CD8-positive, alpha-beta memory T cell (primary cell): ENCODE measurements at places on chromosomes 13 and 19. TPM values are rescaled to one million over a fixed set of nuclear protein-coding genes. Genes with fewer than 3 reads are reported as not detected.

GRCh38 chr13:72886272-72887067 is 104.5 kb downstream of the PIBF1 start:
- H3K36me3 ChIP-seq, result no peaks in the 10 kb centered on the region
- H3K27me3 ChIP-seq, result no peaks in the 10 kb centered on the region
- DNase-seq, result no peak
- no peaks in the 10 kb centered on the region for H3K4me1 ChIP-seq

DNA sequence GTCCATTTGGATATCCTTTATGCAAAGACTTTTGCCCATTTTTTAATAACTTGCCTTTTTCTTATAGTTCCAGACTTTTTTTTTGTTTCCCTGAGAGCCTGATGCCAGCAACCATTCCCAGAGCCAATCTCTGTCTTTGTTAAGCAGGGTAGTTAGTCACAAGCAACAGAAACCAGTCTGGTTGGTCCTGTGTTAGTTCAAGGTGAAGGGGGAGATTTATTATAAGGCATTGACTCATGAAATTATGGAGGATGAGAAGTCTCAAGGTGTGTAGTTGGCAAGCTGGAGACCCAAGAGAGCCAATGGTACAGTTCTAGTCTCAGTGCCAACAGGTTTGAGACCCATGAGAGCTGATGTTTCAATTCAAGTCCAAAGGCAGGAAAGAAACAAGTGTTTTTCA is 33.0 kb downstream of the GPR12 start:
- no peak overlapping the region for H3K4me3 ChIP-seq
- no peak for DNase-seq
- no peaks in the 10 kb centered on the region for H3K27me3 ChIP-seq
- H3K36me3 ChIP-seq, result no peaks in the 10 kb centered on the region
- H3K4me1 ChIP-seq, result peaks cover under 1% of the 10 kb centered on the region

GRCh38 chr19:29952646-29953045 is 10.6 kb downstream of the URI1 start:
- H3K4me3 ChIP-seq, result no peak overlapping the region
- no peaks in the 10 kb centered on the region for H3K27me3 ChIP-seq
- peaks cover 27% of the 10 kb centered on the region for H3K4me1 ChIP-seq
- no peak for DNase-seq
- H3K27ac ChIP-seq, result no peak overlapping the region

DNA sequence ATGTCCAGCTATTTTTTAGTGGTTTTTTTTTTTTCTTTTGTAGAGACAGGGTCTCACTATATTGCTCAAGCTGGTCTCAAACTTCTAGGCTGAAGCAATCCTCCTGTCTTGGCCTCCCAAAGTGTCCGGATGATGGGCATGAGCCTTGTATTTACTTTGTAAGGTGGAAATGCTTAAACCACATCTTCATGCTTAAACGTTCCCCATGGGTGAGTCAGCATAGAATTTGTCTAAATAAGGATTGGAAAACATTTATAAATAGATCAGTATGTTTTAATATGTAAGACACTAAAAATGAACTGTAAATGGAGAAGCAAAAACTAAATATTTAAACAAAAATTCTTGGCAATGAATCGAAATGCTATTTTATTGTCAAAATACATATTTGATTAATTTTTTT is 698.0 kb downstream of the PCDH9 start:
- DNase-seq, result no peak
- no peak overlapping the region for H3K4me3 ChIP-seq
- no peaks in the 10 kb centered on the region for H3K36me3 ChIP-seq
- H3K27me3 ChIP-seq, result no peaks in the 10 kb centered on the region
- no peak overlapping the region for H3K27ac ChIP-seq

Gene MAG
- total RNA-seq, result not detected

Gene LIPE
- 22.2 TPM for total RNA-seq

Gene GAS6
- total RNA-seq, result 0.42 TPM

Gene ESD
- total RNA-seq, result 98.5 TPM

Gene ARL11
- 0.38 TPM for total RNA-seq

Gene GNA15
- total RNA-seq, result 3.9 TPM
